ACHN (cell line): ENCODE measurements at places on chromosomes 11 and 22.

- no peak for DNase-seq
These were observed 14.0 kb downstream of the USP35 start for GRCh38 chr11:78202733-78203167.

- DNase-seq, result no peak
These were observed 788.7 kb downstream of the OPCML start for GRCh38 chr11:132743601-132744000.

GRCh38 chr11:119441898-119442243 lies 18.9 kb upstream of the THY1 start:
- no peak for DNase-seq

DNA sequence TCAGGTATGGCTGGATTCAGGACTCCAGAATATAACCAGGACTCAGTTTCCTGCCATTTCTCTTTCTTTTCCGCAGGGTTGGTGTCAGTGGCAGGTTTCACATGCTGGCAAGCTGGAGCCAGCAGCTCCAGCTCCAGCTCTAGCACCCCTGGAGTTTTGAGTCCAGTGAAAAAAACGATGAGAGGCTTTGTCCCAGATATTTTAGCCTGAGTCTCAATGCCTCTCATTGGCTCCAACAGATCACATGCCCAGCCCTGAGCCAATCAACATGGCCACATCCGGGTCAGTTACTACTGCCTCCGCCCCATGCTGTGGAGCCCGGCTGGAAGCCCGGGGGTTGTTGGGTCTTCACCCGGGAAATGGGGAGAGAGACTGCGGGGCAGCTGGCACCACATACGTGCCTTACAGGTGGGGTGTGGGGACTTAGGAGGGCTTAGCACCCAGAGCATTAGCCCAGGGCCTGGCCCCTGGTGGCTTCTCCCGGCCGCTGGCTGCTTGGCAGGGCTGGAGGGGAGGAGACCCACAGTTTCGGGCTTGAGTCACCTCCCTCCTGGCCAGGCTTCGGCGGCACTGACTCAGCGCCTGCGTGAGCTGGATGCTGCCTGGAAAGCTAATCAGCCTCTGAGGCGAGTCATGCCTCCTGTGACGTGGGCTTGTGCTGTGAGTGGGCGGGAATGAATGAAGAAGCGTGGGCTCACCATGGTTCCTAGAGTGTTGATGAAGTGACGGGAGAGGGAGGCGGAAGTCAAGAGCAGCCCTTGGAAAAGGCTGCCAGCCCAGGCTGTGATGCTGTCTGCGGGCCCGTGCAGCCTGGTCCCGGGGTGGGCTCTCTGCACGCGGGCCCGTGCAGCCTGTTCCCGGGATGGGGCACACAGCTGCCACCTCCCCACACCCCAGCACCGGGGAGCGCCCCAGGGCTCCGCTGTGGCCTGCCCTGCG lies 15.3 kb upstream of the MRTFA start:
- DNase-seq, result peak; percentile 97

- DNase-seq, result peak; percentile 86
These were observed 2.1 kb downstream of the LPXN start for GRCh38 chr11:58573451-58574104.

- DNase-seq, result no peak
These were observed 9.9 kb downstream of the MAPK1 start for GRCh38 chr22:21857481-21857914.

DNA sequence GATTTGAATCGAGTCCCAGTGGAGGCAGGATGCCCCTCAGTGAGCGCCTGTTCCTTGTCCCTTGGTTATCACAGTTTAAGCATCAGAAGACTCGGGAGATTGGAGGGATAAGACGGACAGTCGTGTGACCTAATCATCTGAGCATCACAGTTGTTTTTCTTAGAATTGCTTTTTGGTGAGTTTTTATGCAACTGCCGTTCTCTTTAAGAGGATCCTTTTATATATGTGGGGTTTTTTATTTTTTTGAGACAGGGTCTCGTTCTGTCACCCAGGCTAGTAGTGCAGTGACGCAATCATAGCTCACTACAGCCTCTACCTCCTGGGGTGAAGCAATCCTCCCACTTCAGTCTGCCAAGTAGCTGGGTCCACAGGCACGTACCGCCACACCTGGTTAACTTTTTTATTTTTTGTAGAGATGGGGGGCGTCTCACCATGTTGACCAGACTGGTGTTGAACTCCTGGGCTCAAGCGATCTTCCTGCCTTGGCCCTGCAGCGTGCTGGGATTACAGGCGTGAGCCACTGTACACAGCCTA lies 16.5 kb downstream of the NUP50 start:
- DNase-seq, result no peak

DNA sequence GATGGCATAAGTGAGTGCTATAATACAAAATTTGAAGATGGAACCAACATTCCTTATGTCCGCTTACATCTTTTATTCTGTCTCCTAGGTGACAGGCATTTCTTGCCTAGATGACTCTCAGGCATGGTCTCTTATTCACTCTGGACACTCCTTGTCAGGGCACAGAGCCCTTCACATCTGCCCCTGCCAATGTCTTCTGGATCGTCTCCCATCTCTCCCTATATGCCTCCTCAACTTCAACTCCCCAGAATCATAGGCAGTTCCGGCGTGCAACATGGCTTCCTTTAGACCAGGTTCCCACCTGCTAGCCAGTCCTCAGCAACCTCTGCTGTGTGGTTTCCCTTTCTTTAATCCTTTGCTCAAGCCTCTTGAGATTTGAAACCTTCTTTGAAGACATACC lies 300.9 kb downstream of the TENM4 start:
- DNase-seq, result no peak

GRCh38 chr11:45476126-45476525 lies 189.3 kb downstream of the CHST1 start:
- no peak for DNase-seq

GRCh38 chr11:12756454-12756806 lies 82.2 kb downstream of the TEAD1 start:
- DNase-seq, result no peak

DNA sequence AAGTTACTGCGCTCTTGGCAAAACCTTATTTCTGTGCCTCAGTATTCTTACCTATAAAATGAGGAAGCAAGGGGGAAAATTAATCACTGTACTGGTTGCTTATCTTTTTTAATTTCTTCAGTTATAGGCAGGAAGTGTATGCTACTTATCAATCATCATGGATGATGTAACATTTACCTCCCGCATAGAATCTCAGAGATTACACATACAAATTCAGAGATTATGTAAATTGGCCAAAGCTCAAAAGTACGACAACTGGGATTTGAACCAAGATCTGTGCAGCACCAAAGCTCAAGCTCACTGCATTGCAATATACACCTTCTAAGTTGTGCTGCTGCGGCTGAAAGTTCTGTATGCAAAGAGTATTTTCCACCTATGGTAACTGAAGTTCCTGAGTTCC lies 83.0 kb downstream of the PDHX start:
- no peak for DNase-seq

DNA sequence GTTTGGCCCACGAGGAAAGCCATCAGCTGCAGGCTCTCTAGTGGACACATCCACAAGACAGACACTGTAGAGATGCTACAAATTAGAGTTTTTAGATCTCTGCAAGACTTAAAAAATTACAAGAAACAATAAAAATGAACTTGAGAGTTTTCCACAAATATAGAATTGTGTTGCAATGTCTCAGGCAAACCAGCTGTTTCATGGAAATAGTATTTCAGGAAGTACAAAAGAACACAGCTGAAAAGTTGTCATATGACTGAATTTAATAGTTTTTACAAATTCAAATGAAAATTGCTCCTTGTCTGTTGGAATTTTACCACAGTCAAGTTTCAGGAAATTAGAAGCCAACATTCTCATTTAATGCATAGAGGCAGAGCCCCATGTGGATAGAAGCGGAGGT lies 184.5 kb upstream of the PITPNB start:
- no peak for DNase-seq

GRCh38 chr11:113884361-113884836 lies 9.0 kb upstream of the USP28 start:
- peak; percentile 22 for DNase-seq
